ENCODE measurements at places on chromosomes 2 and 18. TPM values are rescaled to one million over a fixed set of nuclear protein-coding genes. Genes with fewer than 3 reads are reported as not detected.

- H3K27me3 ChIP-seq: no peaks in the 10 kb centered on the region
- 0 out of 3 replicates have a peak, but pooled peaks cover 2% of the 10 kb centered on the region for H3K4me1 ChIP-seq
- no peak overlapping the region for H3K4me3 ChIP-seq
Observed at GRCh38 chr18:54774981-54775665, 53.2 kb upstream of the RAB27B start.

CTAGE1 gene
- total RNA-seq: not detected

- no peak overlapping the region for H3K4me3 ChIP-seq
- H3K4me1 ChIP-seq: no peaks in the 10 kb centered on the region
- H3K27me3 ChIP-seq: peaks cover 5% of the 10 kb centered on the region
Observed at GRCh38 chr18:55857956-55858355, 270.0 kb upstream of the TCF4 start.

GRCh38 chr18:61820882-61821281, 71.9 kb downstream of the RNF152 start:
- DNase-seq: no peak
- H3K4me1 ChIP-seq: no peaks in the 10 kb centered on the region
- H3K27ac ChIP-seq: no peak overlapping the region
- H3K36me3 ChIP-seq: no peaks in the 10 kb centered on the region

EML6 gene
- total RNA-seq: 0.49 TPM

FAM124B gene
- total RNA-seq: 7.6 TPM

DNA sequence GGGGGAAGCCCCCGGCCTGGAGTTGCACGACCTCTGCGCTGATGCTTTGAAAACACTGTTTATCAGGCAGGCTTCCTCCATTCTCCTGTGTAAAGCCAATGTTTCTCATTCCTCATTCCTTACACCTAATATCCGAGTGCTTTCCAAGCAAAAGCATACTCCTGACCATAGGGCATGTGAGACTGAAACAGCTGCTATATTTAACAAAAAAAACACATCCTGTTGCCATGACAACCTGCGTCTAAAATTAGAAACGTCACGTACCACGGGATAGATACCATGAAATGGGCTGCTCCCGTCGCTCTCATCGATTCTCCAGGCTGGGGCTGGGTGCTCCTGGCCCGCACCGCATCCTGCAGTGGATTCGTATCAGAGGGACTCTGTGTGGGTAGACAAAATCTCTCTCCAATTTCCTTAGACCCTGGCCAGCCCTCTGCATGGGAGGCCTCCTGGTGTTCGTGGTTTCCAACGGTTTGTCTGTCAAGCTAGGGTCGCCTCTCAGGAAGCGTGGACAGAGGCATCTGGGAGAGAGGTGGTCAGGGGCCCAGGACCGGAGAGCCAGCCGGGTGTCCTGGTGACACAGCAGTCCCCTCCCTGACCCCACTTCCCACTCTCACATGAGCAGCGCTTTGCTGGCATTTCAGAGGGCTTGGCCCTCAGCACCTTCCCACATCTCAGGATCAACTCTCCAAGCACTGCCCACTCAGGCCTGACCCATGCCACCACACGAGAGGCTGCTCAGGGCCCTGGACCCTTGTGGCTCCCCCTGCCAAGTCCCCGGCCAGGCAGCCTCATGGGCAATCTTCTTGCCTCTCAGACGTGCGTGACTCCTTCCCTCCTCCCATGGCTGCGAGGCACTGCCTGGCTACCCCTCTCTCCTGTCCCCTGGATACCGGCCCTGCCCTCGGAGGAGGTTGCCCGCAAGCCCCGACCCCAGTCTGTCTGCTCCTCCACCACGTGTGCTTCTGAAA, 268.1 kb downstream of the NDUFA10 start:
- no peak overlapping the region for H3K27ac ChIP-seq
- H3K27me3 ChIP-seq: peaks cover 55% of the 10 kb centered on the region
- DNase-seq: no peak

Data from K562 (cell line).